ENCODE measurements at places on chromosomes 11 and 22.

- no peak for DNase-seq
These were observed 189.8 kb downstream of the CADM1 start for GRCh38 chr11:115314330-115314920.

DNA sequence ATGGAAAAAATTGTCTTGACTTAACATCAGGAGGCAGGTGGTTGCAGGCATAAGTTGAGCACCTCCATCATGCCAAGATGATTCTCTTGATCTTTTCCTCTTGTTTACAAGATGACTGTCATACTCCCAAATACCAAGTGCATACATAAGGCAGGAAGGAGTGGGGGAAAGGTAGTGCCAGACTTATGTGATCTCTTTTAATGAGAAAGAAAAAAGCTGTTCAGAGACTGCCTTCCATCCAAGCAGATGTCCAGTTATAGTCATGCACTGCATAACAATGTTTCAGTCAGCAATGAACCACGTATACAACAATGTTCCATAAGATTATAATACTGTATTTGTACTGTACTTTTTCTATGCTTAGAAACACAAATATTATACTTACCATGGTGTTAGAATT lies 135.7 kb downstream of the EHF start:
- no peak for DNase-seq

GRCh38 chr11:86978247-86978646 lies 23.1 kb upstream of the FZD4 start:
- peak; percentile 62 for DNase-seq

GRCh38 chr11:31022080-31022479 lies 347.5 kb downstream of the DCDC1 start:
- no peak for DNase-seq

GRCh38 chr11:17922416-17922788 lies 90.4 kb downstream of the SERGEF start:
- DNase-seq: no peak

DNA sequence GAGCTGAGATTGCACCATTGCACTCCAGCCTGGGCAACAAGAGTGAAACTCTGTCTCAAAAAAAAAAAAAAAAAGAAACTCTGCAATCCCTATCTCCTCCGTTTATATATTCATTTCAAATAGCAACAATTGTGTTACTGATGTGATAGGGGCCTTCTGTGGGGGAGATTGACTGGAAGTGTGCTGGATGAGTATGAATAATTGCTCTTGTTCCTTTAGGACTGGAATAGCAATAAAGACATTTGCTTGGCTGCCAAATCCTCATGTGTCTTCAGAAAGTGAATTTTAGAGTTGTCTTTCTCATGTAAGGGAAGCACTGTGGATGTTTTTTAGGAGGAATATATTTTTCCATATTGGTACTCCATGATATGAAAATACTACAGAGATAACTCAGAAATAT lies 21.1 kb upstream of the ME3 start:
- no peak for DNase-seq

DNA sequence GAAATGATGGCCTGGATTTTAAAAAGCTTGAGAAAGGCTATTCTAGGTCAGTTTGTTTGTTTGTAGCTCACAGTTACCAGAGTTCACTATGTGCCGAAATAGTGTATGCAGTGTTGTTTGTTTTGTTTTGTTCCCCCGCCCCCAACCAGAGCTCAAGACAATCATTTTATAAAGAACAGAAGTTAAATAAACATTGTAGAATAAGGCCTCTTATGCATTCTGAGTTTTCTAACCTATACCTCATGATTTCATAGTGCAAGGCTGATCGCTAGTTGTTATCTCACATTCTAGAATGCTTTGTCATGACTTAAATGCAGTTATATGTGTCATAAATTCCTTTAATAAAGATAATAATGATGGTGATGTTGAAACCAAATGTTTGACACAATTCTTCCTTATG lies 7.8 kb downstream of the KCNA4 start:
- DNase-seq: no peak

- no peak for DNase-seq
These were observed 141.1 kb downstream of the RCN1 start for GRCh38 chr11:32231909-32232493.

- DNase-seq: no peak
These were observed 70.9 kb upstream of the SORL1-AS1 start for GRCh38 chr11:121523581-121524232.

DNA sequence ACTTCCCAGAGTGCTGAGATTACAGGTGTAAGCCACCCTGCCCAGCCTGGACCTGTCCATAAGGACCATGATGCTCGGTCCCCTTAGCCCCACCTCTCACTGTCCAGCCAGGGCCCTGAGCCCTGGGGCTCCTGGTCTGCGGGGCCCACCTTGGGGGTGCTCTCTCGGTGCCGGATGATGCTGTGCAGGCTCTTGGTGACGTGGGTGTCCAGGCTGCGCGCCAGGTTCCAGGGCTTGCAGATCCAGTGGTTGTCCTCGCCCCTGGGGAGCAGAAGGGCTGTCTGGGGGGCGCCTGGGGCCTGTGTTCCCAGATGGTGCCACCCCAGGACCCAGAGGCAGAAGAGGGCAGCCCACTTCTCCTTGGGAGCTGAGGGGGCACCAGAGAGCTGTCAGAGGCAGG lies 13.4 kb downstream of the TTLL12 start:
- no peak for DNase-seq

GRCh38 chr11:79185351-79185750 lies 255.5 kb downstream of the TENM4 start:
- peak; percentile 24 for DNase-seq

GRCh38 chr11:113410414-113411135 lies 23.0 kb downstream of the ANKK1 start:
- DNase-seq: no peak
